ENCODE measurements at places on chromosomes 6 and 20. TPM values are rescaled to one million over a fixed set of nuclear protein-coding genes. Genes with fewer than 3 reads are reported as not detected.
A peak's percentile ranks its signal among the peaks of the same experiment; 100 is the strongest.

- no peak for DNase-seq
Measured at GRCh38 chr6:145815309-145816274, 997 bp upstream of the FBXO30 start.

GRCh38 chr20:251354-251753, 6.2 kb upstream of the DEFB132 start:
- DNase-seq, result no peak

The SHLD1 gene
- total RNA-seq, result 9.3 TPM

- DNase-seq, result no peak
Measured at GRCh38 chr20:4714818-4715217, 6.9 kb upstream of the PRND start.

The PTGIS gene
- 124 TPM for total RNA-seq

DNA sequence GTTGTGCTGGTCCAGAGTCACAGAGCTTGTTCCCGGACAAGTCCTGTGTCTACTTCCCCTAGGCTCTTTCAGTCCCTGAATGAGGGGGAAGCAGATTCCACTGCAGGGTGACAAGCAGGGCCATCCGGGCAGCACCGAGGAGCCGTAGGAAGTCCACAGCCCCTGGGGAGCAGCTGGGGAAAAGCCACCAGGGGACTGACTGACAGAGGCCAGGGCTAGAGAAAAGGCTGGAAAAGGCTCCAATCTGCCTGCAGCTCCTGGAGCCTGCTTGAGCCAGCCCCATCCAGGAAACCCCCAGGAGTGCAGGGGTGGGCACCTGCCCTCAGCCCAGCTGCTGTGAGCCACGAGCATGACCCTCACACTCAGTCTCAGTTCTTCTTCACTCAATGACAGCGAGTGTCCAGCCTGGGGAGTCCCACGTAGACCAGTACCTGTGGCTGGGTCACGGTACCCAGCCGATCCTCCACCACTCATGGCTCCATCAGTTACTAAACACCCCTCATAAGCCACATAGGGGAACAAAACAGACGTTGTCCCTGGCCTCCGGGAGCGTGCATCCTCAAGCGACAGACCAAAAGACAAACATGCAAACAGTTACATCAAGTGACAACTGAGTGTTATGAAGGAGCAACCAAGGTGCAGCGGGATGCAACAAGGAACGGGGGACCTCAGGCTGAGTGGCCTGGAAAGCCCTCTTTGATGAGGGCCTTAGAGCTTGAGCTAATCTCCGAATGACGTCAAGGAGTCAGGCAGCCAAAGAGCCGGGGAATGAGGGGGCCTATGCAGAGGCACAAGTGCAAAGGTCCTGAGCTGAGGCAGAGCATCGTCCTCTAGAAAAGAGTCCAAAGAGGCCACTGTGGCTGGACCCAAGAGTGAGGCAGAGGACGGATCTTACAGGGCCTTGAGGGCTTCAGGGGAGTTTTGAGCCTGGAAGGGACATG, 24.8 kb upstream of the VSTM2L start:
- DNase-seq, result no peak

The RBPJL gene
- total RNA-seq, result not detected

- no peak for DNase-seq
Measured at GRCh38 chr20:16350465-16350864, 222.8 kb downstream of the KIF16B start.

DNA sequence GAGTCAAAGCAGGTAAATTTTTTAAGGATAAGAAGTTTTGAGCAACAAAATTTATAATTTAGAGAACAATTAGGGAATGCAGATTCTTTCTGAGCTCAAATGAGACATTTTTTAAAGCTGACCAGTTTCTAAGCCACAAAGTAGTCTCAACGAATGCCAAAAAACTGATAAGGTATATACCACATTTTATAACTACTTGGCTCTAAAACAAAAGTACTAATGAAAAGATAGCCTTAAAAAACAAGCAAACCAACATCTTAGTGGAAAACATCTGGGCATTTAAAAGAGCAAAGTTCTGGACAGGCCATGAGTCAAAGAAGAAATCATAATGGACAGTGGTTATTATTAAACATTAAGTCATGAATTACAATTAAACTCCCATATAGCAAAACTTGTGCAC, 23.2 kb upstream of the RNF146 start:
- no peak for DNase-seq

GRCh38 chr6:109760208-109760607, 69.1 kb downstream of the FIG4 start:
- DNase-seq, result no peak

The PSORS1C2 gene
- total RNA-seq, result not detected

- no peak for DNase-seq
Measured at GRCh38 chr20:38604873-38605303, 3.3 kb downstream of the ARHGAP40 start.

The TTLL9 gene
- total RNA-seq, result 0.13 TPM

GRCh38 chr6:127833336-127833735, 67.5 kb downstream of the THEMIS start:
- no peak for DNase-seq

- no peak for DNase-seq
Measured at GRCh38 chr6:47674673-47675072, 23.7 kb upstream of the ADGRF4 start.

The TGM2 gene
- total RNA-seq, result 695 TPM

- no peak for DNase-seq
Measured at GRCh38 chr6:125415913-125416312, 114.1 kb upstream of the HDDC2 start.

GRCh38 chr6:17505062-17505476, 95.0 kb upstream of the FAM8A1 start:
- no peak for DNase-seq

The NKX2-2 gene
- not detected for total RNA-seq

The BMP6 gene
- total RNA-seq, result 2.1 TPM

GRCh38 chr6:51618563-51618962, 468.9 kb downstream of the PKHD1 start:
- DNase-seq, result no peak

DNA sequence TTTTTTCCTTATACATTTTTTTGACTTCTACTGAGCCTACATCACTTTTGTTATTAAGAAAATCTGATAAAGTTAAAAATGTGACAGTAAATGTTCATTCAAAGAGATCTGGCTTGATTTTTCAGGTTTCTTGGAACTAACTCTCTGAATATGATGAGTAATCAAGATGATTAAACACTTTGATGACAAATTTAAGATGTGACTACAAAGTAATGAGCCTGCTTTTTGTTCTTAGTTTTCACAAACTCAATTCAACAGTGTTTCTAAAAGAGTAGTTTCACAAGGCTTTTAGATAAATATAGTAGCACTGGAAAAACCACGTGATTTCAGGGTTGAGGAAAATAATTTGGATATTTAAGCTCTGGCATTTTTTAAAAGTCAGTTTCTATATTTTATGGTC, 37.9 kb upstream of the HDDC2 start:
- no peak for DNase-seq

The CD83 gene
- total RNA-seq, result 2.3 TPM

DNA sequence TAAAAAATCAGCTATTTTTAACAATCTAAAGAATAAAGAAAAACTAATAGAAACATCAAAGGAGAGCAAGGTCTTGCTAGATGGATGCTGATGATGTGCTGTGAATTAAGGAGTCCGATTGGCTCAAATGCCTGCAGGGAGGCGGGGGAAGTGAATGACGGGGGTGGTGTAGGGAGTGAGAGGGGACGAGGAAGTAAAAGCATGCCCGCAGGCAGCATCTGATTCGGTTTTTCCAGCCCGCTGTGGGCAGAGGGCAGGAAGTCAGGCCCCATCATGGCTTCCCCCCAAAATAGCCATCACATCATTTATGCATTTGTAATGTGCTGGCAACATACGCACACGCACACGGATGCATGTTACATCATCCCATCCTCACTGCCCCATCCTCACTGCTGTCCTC, 10.3 kb downstream of the RSPO4 start:
- DNase-seq, result no peak

- DNase-seq, result peak; percentile 61
Measured at GRCh38 chr6:27502508-27503435, 29.9 kb upstream of the ZNF184 start.

GRCh38 chr6:4774715-4775493, 1.3 kb upstream of the CDYL start:
- peak; percentile 36 for DNase-seq

The SOBP gene
- total RNA-seq, result 13.6 TPM

- DNase-seq, result no peak
Measured at GRCh38 chr20:51487565-51488268, 54.8 kb downstream of the NFATC2 start.

- no peak for DNase-seq
Measured at GRCh38 chr6:5671601-5672559, 334.8 kb downstream of the NRN1 start.

DNA sequence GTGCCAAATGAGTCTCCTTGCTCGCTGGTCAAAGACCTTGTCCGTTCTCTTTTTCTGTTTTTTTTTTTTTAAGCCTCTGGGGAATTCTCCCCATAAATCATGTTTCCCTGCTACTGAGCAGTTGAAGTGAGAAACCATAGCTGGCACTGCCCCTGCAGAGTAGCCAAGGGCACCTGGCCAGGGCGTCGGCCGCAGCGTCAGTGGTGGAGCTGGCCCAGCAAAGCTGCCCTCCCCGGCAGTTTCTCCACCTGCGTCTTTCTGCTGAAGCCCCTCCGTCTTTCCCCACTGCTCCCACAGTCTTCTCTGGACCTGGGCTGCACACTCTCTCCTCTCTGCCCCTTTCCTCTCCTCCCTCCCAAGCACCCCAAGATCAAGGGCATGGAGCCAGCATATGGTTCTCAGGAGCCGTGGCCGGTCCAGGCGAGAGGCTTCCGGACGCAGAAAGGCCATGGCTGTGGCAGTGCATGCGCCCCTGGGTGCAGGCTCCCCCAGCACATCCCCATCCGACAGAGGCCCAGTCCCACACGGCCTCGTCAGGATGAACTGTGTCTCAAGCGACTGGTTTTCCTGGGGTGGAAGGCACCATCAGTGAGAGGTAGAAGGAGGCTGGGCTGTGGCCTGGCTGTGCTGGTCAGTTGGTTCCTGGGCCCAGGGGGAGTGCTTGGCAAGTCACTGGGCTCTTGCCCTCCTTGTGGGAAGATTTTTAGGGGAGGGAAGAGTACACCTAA, 218.1 kb downstream of the ERMARD start:
- no peak for DNase-seq

DNA sequence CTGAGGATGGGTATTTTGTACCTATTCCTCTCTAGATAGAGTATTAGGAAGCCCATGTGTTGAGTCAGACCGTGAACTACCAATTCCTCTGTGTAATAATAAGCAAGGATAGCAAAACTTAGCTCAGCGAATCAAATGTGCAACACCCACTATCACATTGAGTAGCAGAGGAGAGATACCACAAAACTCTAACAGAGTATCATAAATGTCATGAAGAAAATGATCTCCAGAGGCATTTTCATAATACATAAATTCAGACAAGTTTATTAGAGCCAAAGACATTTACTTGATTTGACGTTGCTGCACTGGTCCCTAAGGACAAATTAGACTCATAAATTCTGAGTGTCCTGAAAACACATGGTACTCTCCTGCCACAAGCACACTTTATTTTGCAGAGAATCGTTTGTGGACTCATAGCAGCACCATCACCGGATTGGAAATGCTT, 245.2 kb downstream of the HAO1 start:
- no peak for DNase-seq

- DNase-seq, result no peak
Measured at GRCh38 chr20:32150291-32150848, 40.9 kb downstream of the TM9SF4 start.

- DNase-seq, result no peak
Measured at GRCh38 chr6:81451787-81452186, 300.7 kb downstream of the TENT5A start.

- no peak for DNase-seq
Measured at GRCh38 chr20:41538810-41539596, 79.2 kb downstream of the CHD6 start.

DNA sequence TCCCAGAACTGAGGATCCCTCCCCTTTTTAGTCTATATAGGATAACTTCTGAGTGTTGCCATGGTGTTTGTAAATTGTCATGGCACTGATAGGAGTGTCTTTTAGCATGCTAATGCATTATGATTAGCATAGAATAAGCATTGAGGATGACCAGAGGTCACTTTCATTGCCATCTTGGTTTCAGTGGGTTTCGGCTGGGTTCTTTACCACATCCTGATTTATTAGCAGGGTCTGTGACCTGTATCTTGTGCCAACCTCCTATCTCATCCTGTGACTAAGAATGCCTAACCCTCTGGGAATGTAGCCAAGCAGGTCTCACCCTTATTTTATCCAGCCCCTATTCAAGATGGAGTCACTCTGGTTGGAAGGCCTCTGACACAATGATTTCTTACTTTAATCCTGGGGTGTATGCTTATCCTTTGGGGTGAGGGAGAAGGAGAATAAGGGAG, 19.6 kb downstream of the WFDC2 start:
- no peak for DNase-seq

The SEL1L2 gene
- 0.91 TPM for total RNA-seq

DNA sequence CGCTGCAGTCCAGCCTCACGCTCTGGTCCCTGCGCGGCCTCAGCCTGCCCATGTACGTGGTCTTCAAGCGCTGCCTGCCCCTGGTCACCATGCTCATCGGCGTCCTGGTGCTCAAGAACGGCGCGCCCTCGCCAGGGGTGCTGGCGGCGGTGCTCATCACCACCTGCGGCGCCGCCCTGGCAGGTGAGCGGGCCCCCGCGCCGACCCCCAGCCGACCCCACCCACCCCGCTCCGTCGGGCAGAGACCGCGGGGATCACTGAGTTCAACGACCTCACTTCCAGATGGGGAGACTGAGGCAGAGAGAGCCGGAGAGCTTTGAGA, 545 bp downstream of the SLC35D3 start:
- DNase-seq, result no peak

- no peak for DNase-seq
Measured at GRCh38 chr20:21575167-21575566, 61.3 kb upstream of the NKX2-2 start.

GRCh38 chr20:38126932-38127621, 38.0 kb downstream of the TGM2 start:
- peak; percentile 58 for DNase-seq

The ACTL10 gene
- 0.81 TPM for total RNA-seq

GRCh38 chr6:1704711-1705110, 95.0 kb downstream of the FOXC1 start:
- no peak for DNase-seq

DNA sequence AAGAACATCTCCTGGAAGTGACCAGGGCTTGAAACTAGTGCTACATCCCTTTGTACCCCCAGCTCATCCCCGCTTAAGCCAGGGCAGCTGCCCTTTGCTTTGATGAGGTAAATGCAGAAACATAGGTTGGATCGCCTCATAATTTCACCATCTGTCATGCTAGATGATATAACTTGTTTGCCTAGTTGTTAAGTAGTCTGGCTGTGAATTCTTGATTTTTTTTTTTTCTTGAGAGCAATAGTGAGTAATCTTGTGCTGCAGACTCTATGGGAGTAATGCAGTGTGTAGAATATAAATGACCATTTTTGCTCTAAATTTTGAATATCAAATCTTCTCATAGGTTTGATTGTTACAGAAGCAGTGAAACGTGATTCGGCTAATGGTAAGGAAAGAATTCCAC, 4.1 kb downstream of the TRDN start:
- no peak for DNase-seq

DNA sequence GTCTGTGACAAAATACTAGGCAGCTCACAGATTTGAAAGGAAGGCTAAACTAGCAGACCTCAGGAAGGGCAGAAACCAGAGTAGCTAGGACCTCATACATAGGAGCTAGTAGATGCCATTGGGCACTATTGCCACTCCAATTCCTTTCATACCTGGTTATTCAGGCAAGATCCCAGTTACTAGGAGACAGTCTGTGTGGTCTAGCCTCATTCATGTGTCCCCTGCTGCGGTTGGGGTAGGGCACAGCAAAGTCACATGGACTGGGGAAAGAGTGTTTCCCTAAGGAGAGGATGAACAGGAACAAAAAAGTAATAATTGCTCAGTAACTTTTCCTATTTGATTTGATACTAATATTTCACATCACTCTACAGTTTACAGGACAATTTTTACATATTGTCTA, 204.6 kb upstream of the HEY2 start:
- DNase-seq, result no peak

The EDN3 gene
- total RNA-seq, result not detected
